Activated T-cell treated with anti-CD3 and anti-CD28 coated beads for 48 hours (primary cell): ENCODE measurements at places on chromosomes 12 and 14.

GRCh38 chr12:124413401-124413800 lies 118.5 kb downstream of the RFLNA start:
- DNase-seq, result no peak

DNA sequence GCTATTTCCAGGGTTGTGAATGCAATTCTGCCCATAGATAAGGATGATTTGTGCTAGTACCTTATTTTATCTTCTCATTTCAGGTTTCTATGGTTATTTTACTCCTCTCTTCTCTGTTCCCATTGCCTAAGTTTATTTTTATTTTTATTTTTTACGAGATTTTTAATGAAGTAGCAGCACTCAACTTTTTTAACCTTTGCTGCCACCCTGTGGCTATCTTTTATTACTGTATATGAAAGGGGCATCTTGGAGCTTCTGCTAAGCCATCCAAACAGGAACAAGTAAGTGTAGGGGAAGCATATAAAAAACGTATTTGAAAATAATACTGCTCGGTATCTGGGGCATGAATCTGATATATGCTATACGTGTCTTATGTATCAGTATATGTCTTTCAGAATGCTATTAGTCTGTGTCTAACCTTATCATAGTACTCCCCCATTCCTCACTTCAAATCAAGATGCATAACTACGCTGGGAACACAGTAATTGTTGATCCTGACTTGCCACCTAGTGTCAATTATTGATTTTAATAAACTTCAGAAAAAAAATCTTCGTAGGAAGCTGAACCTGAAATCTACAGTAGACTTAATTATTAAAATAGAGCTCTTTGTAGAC lies 60.3 kb downstream of the KLRG1 start:
- no peak for DNase-seq

GRCh38 chr12:67714648-67715047 lies 66.1 kb downstream of the DYRK2 start:
- DNase-seq, result no peak

GRCh38 chr12:98352218-98352811 lies 163.1 kb upstream of the TMPO start:
- DNase-seq, result no peak

- DNase-seq, result no peak
Observed at GRCh38 chr14:33668066-33668465, 282.8 kb downstream of the EGLN3 start.

GRCh38 chr12:124636138-124636978 lies 68.9 kb upstream of the NCOR2 start:
- peak; percentile 52 for DNase-seq

DNA sequence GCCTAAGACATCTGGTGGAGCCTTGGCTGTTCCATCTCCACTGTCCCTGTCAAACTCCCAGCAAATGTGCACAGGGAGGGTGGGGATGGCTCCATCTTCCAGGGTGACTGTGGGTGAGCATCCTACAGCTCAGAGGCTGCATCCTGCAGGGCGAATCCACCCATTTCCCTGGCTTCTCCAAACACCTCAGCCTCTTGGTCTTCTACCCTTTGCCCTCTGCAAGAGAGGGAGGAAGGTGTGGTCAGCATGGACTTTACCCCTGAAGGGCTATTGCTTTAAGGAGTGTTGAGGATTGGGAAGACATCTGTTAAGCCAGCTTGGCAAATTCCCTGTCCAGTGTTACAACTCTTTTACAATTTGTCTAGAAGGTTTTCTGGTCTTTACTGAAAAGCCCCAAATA lies 23.1 kb upstream of the DGLUCY start:
- DNase-seq, result no peak

DNA sequence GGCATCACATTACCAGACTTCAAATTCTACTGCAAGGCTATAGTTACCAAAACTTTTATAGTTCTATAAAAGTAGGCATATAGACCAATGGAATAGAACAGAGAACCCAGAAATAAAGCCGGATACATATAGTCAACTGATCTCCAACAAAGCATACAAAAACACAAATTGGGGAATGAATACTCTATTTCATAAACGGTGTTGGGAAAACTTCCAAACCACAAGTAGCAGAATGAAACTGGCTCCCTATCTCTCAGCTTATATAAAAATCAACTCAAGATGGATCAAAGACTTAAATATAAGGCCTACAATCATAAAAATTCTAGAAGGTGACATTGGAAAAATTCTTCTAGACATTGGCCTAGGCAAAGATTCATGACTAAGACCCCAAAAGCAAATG lies 187.9 kb upstream of the PLXNC1 start:
- DNase-seq, result no peak

GRCh38 chr12:89863493-89863938 lies 154.9 kb upstream of the ATP2B1 start:
- peak; percentile 40 for DNase-seq

GRCh38 chr12:119512772-119513497 lies 80.6 kb upstream of the TMEM233 start:
- DNase-seq, result no peak

DNA sequence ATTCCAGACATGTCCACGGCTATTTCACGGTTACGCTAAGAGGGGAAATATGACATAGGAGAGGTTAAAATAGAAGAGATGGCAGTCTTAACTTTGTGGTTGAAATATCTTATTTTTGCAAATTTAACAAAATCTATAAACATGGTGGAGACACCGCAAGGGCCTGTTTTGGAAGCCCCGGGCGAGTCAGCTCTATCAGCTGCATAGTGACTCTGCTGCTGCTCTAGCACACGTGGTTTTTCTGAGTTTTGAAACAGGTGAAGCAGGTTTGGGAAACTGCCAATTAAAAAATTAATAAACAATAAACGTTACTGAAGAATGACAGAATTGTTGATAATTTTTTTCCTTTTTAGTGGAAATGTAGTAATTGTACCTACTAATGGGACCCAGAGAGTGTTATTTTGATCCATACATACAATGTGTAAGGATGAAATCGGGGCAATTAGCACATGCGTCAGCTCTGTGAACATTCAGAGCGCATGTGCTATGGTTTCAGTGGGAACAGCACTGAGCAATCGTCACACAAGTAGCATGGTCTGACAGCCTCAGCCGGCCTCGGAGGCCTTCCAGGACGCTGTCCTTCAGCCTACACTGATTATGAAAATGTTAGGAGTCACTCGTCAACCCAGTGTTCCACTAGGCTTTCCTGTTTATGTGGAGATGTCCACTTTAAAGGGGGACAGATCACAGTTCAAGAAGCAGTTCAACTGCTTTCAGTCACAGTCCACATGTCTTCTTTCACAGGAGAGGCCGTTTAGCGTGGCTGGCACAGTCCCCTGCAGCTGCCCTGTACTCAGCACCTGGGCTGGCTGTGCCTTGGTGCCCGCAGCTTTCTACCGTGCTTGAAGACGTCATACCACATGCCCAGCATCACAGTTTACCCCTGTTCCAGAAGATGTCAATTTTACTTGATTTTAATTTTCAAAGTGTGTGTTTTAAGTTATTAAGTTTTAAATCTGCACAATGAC lies 51.8 kb downstream of the MOK start:
- DNase-seq, result no peak

GRCh38 chr14:49621114-49621881 lies 699 bp downstream of the MGAT2 start:
- DNase-seq, result peak; percentile 55

DNA sequence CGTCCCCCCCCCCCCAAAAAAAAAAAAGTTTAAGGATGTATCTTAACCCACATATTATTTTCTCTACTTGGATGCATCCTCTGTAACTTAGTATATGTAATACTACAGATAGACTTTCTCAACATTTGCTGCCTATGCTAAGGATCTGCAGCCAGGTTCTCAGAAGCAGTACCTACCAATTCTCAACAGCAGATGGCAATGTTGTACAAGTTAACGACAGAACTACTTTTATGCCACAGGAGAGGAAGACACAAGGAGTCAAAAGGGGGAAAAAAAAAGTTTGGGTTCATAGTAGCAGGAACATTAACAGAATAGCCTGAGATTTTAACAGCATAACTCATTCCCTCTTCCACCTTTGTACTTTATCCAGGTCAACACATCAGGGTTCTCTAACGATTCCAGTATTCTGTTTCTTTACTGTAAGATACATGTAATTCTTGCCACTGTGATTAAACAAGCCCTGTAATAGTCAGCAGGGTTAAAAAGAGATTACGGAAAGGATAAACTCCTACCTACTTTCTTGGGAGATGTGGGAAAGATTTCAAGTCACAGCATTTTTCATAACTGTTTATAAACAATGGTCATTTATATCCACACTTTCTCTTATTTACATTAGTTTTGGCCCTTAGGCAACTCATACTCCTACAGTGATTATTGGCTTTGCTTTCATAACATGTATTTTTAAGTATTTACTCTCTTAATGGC lies 5.7 kb upstream of the NEK9 start:
- no peak for DNase-seq

DNA sequence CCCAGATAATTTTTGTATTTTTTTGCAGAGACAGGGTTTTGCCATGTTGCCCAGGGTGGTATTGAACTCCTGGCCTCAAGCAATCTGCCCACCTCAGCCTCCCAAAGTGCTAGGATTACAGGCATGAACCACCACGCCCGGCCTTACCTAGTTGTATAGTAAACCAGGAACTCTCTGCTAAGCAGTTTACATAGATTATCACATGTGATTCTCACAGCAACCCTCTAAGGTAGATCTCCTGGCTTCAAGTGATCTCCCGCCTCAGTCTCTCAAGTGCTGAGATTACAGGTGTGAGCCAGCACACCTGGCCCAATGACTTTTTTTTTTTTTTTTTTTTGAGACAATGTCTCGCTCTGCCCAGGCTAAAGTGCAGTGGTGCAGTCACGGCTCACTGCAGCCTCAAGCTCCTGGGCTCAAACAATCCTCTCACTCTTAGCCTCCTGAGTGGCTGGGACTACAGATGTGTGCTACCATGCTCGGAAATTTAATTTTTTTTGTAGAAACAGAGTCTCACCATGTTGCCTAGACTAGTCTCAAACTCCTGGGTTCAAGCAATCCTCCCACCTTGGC lies 26.0 kb upstream of the ATP2A2 start:
- no peak for DNase-seq

DNA sequence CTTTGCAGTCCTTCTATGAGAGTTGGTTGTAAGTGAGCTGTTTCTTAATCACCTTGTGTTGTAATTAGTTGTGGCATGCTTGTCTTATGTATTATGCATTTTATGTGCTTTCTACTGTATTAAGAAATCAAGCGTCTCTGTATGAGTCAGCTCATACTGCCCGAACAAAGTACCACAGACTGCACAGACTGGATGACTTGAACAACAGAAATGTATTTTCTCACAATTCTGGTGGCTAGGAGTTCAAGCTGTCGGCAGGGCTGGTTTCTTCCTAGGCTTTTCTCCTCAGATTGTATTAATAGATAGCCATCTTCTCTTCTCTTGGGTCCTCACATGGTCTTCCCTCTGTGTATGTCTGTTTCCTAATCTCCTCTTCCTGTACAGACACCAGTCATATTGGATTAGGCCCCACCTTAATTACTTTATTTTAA lies 77.7 kb downstream of the FLRT2 start:
- DNase-seq, result no peak

- no peak for DNase-seq
Observed at GRCh38 chr12:113244047-113244460, 22.8 kb downstream of the TPCN1 start.
